ENCODE measurements at places on chromosomes 16 and 17. TPM values are rescaled to one million over a fixed set of nuclear protein-coding genes. Genes with fewer than 3 reads are reported as not detected.
A peak's percentile ranks its signal among the peaks of the same experiment; 100 is the strongest.

GFOD2 gene
- total RNA-seq, result 14.4 TPM

SKAP1 gene
- total RNA-seq, result not detected

TBC1D26 gene
- total RNA-seq, result 0.28 TPM

SPIRE2 gene
- 3.2 TPM for total RNA-seq

HSD17B1 gene
- total RNA-seq, result 1.4 TPM

KRTAP3-2 gene
- not detected for total RNA-seq

DNA sequence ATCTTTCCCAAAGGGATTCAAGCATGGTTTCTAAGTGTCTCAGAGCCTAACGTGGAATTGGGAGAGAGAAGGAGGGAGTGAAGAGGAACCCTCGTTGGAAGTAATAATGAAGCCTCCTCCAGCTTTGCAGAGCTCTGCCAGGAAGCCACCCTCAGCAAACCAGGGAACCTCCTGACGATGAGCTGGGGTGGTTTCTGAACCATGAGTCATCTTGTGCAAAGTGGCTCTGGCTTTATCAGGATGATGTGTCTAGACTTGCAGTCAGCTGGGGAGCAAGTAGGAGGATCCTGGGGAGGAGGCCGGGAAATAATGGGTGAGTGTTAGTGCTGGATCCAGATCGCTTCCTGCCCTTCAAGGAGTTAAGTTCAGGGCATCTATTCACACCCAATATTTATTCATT is 191.7 kb upstream of the RBFOX1 start:
- H3K4me3 ChIP-seq, result no peak overlapping the region
- no peak overlapping the region for H3K27ac ChIP-seq
- no peaks in the 10 kb centered on the region for H3K27me3 ChIP-seq

DNA sequence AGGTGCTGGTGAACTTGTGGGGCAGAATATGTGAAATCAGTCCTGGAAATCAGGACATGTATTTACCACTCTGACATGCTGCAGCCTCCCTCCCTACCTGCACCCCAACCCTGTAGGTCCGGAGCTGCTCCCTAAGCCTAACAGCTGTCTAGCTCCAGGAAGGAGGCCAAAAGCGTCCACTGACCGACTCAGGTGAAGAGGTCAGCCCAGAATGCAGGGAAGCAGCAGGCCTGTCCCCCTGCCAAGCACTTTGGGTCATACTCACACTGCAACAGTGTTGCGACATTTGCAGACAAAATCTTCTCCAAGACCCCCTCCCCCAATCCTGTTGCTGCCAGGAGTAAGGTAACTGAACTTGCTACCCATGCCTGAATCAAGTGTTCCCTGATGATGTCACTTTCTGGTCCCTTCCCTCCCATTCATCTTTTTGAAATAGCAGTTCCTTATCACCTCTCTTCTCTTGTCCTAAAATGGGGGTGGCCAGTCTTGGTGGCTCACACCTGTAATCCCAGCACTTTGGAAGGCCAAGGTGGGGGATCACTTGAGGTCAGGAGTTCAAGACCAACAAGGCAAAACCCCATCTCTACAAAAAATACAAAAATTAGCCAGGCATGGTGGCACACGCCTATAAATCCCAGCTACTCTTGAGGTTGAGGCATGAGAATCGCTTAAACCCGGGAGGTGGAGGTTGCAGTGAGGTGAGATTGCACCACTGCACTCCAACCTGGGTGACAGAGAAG is 1.3 kb upstream of the ACLY start:
- DNase-seq, result no peak
- H3K4me3 ChIP-seq, result peak overlapping the region; percentile 45
- peaks cover 3% of the 10 kb centered on the region for H3K36me3 ChIP-seq
- peaks cover 36% of the 10 kb centered on the region for H3K4me1 ChIP-seq
- H3K27me3 ChIP-seq, result no peaks in the 10 kb centered on the region

GRCh38 chr17:69812240-69812837 is 262.7 kb upstream of the KCNJ16 start:
- H3K27me3 ChIP-seq, result no peaks in the 10 kb centered on the region
- no peak overlapping the region for H3K27ac ChIP-seq
- no peaks in the 10 kb centered on the region for H3K36me3 ChIP-seq
- H3K4me3 ChIP-seq, result no peak overlapping the region
- DNase-seq, result no peak

DNA sequence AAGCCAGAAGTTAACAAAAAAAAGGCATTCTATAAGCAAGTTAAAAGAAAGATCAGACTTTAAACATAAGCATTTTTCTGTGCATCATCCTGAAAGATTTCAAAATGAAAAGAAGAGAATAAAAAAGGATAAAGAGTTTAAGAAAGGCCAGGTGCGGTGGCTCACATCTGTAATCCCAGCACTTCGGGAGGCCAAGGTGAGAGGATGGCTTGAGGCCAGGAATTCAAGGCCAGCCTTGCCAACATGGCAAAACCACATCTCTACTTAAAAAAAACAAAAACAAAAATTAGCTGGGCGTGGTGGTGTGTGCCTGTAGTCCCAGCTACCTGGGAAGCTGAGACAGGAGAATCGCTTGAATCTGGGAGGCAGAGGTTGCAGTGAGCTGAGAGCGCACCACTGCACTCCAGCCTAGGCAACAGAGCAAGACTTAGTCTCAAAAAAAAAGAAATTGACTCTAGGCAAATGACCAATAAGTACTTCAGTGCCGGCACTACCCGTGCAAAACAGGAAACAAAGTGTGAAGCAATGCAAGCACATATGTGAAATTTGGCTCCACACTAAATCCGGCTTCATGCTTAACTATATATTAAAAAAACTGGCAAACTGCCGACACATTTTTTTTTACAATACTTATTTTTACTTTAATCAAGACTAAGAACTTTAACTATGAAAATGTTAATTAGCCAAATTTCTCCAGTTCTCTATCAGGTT is 83.2 kb upstream of the C17orf78 start:
- no peaks in the 10 kb centered on the region for H3K27me3 ChIP-seq
- no peak overlapping the region for H3K4me3 ChIP-seq
- no peak overlapping the region for H3K27ac ChIP-seq
- peaks cover 15% of the 10 kb centered on the region for H3K4me1 ChIP-seq
- no peak for DNase-seq
- no peaks in the 10 kb centered on the region for H3K36me3 ChIP-seq

DNA sequence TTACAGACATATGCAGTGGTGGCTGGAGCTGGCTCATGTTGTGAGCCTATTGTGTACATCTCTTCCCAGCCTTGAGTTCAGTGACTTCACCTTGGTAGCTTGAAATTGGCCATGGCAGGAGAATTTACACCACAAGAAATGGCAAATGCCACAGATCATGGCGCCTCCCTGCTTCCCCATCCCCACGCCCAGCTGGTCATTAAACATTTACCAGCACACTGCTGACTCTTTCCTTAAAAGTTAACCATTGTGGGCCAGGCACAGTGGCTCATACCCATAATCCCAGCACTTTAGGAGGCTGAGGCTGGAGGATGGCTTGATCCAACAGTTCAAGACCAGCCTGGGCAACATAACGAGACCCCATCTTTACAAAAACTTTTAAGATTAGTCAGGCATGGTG is 22.6 kb upstream of the ITGB4 start:
- no peak overlapping the region for H3K27ac ChIP-seq
- no peak for DNase-seq
- peaks cover 70% of the 10 kb centered on the region for H3K4me1 ChIP-seq
- no peak overlapping the region for H3K4me3 ChIP-seq
- H3K27me3 ChIP-seq, result no peaks in the 10 kb centered on the region
- peaks cover 29% of the 10 kb centered on the region for H3K36me3 ChIP-seq

- no peak overlapping the region for H3K27ac ChIP-seq
- no peaks in the 10 kb centered on the region for H3K27me3 ChIP-seq
- no peaks in the 10 kb centered on the region for H3K36me3 ChIP-seq
Observed at GRCh38 chr17:22270381-22270780, 578.1 kb downstream of the KCNJ18 start.

- H3K27ac ChIP-seq, result no peak overlapping the region
- H3K27me3 ChIP-seq, result no peaks in the 10 kb centered on the region
- no peaks in the 10 kb centered on the region for H3K4me1 ChIP-seq
- H3K36me3 ChIP-seq, result no peaks in the 10 kb centered on the region
- no peak overlapping the region for H3K4me3 ChIP-seq
Observed at GRCh38 chr17:55462711-55463110, 41.1 kb upstream of the MMD start.

DNA sequence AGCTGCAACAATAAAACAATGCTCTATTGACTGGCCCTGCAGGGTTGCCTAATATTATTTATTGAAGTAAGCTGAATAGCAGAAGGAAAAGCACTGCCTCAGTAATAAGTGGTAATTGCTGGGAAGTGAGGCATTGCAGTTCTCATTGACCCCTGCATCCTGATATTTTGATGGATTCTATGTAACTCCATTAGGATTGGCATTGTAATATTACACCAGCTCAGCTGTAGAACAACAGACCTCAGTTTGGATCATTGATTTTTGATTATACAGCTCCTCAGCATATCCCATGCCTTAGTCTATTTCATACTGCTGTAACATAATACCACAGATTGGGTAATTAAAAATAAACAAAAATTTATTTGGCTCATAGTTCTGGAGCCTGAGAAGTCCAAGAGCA is 650.6 kb upstream of the SALL1 start:
- H3K4me1 ChIP-seq, result no peaks in the 10 kb centered on the region
- no peak for DNase-seq
- H3K27ac ChIP-seq, result no peak overlapping the region
- H3K4me3 ChIP-seq, result no peak overlapping the region
- H3K27me3 ChIP-seq, result no peaks in the 10 kb centered on the region

DNA sequence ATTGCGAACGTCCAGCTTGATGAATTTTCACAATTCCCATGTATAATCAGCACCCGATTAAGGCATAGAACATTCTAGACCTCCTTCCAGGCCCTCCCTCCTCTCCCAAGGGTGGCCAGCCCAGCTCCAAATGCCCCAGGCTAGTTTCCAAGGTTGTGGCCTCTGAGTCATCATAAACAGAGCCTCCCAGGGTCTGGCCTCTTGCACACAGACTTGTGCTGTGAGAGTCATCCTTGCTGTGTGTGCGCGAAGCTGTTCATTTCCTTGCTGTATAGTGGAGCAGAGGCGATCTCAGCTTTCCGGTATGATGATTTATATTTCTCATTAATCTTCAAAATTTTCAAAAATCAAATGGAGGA is 20.5 kb upstream of the JPH3 start:
- no peak for DNase-seq
- H3K27me3 ChIP-seq, result peaks cover 2% of the 10 kb centered on the region
- peak overlapping the region; percentile 97 for H3K27ac ChIP-seq
- peak overlapping the region; percentile 60 for H3K4me3 ChIP-seq
- H3K4me1 ChIP-seq, result peaks cover 48% of the 10 kb centered on the region

GRCh38 chr17:83090444-83091256 is 11.2 kb downstream of the METRNL start:
- H3K36me3 ChIP-seq, result peaks cover 15% of the 10 kb centered on the region
- H3K4me1 ChIP-seq, result peaks cover 22% of the 10 kb centered on the region
- DNase-seq, result no peak
- H3K27ac ChIP-seq, result no peak overlapping the region
- H3K27me3 ChIP-seq, result no peaks in the 10 kb centered on the region

- DNase-seq, result peak; percentile 92
- H3K27me3 ChIP-seq, result no peaks in the 10 kb centered on the region
- peak overlapping the region; percentile 32 for H3K27ac ChIP-seq
- peaks cover 22% of the 10 kb centered on the region for H3K4me1 ChIP-seq
- H3K36me3 ChIP-seq, result peaks cover 4% of the 10 kb centered on the region
Observed at GRCh38 chr17:82097184-82097918, 685 bp downstream of the FASN start.

- no peak for DNase-seq
- H3K27ac ChIP-seq, result peak overlapping the region; percentile 83
- peaks cover 55% of the 10 kb centered on the region for H3K4me1 ChIP-seq
- H3K36me3 ChIP-seq, result peaks cover 3% of the 10 kb centered on the region
- no peaks in the 10 kb centered on the region for H3K27me3 ChIP-seq
Observed at GRCh38 chr17:75869282-75870141, 8.9 kb downstream of the TRIM47 start.

- no peak overlapping the region for H3K27ac ChIP-seq
- no peak overlapping the region for H3K4me3 ChIP-seq
- peaks cover 26% of the 10 kb centered on the region for H3K27me3 ChIP-seq
- H3K4me1 ChIP-seq, result no peaks in the 10 kb centered on the region
- DNase-seq, result no peak
Observed at GRCh38 chr16:23856251-23856709, 20.5 kb downstream of the PRKCB start.

Measured in chondrocyte (in vitro differentiated cells).